ENCODE measurements at places on chromosomes 2 and 18. TPM values are rescaled to one million over a fixed set of nuclear protein-coding genes. Genes with fewer than 3 reads are reported as not detected.
A peak's percentile ranks its signal among the peaks of the same experiment; 100 is the strongest.

GRCh38 chr18:30969670-30970170 is 72.8 kb downstream of the DSC3 start:
- H3K4me1 ChIP-seq, result no peaks in the 10 kb centered on the region
- no peak overlapping the region for H3K27ac ChIP-seq
- DNase-seq, result no peak
- no peaks in the 10 kb centered on the region for H3K36me3 ChIP-seq

MFF gene
- total RNA-seq, result 106 TPM

DNA sequence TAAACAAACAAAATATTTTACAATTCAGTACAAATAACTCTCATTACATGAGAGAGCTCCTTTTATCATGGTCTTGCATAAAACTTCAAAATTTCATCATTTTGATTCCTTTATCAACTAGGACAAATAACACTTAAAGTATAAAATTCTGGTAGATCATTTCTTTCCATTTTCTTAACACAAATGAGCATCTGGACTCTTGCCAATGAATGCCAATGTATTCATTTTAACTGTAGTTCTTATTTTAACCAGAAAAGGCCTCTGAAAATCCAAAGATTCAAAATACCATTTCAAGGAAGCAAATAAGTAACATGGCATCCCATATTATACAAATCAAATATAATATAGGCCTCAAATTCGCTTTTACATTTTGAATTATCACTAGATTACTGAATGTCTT is 13.8 kb upstream of the POU3F3 start:
- no peak overlapping the region for H3K27ac ChIP-seq
- H3K4me1 ChIP-seq, result peaks cover 4% of the 10 kb centered on the region
- peaks cover 13% of the 10 kb centered on the region for H3K27me3 ChIP-seq
- DNase-seq, result no peak

GRCh38 chr2:162839419-162839818 is 852 bp upstream of the KCNH7 start:
- peak overlapping the region; percentile 94 for H3K4me3 ChIP-seq
- DNase-seq, result peak; percentile 19
- H3K36me3 ChIP-seq, result no peaks in the 10 kb centered on the region
- H3K27me3 ChIP-seq, result peaks cover 1% of the 10 kb centered on the region
- H3K4me1 ChIP-seq, result peaks cover 16% of the 10 kb centered on the region

GRCh38 chr2:121266543-121267106 is 18.4 kb downstream of the TFCP2L1 start:
- H3K27ac ChIP-seq, result no peak overlapping the region
- H3K36me3 ChIP-seq, result no peaks in the 10 kb centered on the region
- H3K4me3 ChIP-seq, result no peak overlapping the region
- DNase-seq, result no peak

DNA sequence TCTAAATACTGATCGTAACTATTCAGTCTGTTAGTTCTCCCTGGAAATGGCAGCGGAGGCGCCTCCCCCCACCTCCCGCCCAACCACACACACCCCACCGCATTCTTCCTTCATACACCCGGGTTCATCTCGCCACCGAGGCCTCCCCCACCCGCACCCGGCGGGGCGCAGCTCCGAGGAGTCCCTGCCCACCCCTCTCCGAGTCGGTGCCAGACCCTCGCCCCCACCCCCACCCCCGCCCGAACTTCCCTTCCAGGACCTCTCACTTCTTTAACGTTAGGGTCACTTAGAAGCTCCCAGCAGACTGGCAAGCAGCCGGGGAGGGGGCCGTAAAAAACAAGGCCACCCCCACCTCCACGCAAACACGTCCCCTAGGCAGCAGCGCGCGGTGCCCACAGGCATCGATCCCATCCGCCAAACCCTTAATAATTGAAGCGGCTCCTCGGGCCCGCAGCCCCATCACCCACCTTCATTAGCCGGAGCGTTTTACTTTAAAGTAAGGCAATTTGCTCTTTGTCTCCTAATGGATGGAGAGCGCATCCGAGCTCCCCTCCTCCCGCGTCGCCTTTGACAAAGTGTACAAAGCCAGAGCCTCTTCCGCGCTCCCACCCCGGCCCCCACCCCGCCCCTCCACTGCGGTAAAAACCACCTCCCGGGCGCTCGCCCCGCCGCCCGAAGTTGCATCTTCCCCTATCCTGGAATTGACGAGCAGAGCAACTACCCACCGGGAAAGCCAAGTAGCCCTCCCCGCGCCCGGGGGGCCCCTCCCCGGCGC is 624 bp downstream of the ZNF516 start:
- peaks cover 38% of the 10 kb centered on the region for H3K27me3 ChIP-seq
- H3K4me1 ChIP-seq, result peaks cover 37% of the 10 kb centered on the region
- peaks cover 10% of the 10 kb centered on the region for H3K36me3 ChIP-seq
- peak overlapping the region; percentile 97 for H3K27ac ChIP-seq
- DNase-seq, result peak; percentile 52

- DNase-seq, result no peak
- H3K4me1 ChIP-seq, result peaks cover 6% of the 10 kb centered on the region
- no peaks in the 10 kb centered on the region for H3K36me3 ChIP-seq
- no peak overlapping the region for H3K27ac ChIP-seq
Measured at GRCh38 chr2:162257425-162257824, 14.2 kb upstream of the FAP start.

GRCh38 chr2:65605743-65606058 is 173.3 kb upstream of the SPRED2 start:
- no peaks in the 10 kb centered on the region for H3K27me3 ChIP-seq
- H3K4me1 ChIP-seq, result peaks cover 8% of the 10 kb centered on the region
- H3K36me3 ChIP-seq, result no peaks in the 10 kb centered on the region
- H3K27ac ChIP-seq, result no peak overlapping the region

DNA sequence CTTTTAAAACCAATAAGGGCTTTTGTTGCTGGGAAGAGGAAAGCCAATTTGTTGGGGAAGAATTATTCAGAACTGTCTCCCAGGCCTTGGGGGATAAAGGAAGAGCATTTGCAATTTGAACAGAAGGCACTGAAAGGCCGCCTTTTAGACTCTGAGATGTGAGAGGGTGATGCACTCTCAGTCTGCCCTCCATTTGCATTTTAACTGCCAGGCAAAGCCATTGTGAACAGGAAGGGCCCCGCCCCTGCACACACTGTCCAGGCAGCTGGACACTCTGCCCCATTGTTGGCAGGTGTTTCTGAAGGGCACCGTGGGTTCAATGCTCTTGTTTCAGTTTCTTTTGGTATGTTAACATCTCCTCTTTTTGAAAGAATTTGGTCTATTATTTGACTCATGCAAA is 169.5 kb upstream of the COPS8 start:
- no peak for DNase-seq
- H3K27ac ChIP-seq, result no peak overlapping the region
- no peak overlapping the region for H3K4me3 ChIP-seq
- H3K4me1 ChIP-seq, result peaks cover 12% of the 10 kb centered on the region

DNA sequence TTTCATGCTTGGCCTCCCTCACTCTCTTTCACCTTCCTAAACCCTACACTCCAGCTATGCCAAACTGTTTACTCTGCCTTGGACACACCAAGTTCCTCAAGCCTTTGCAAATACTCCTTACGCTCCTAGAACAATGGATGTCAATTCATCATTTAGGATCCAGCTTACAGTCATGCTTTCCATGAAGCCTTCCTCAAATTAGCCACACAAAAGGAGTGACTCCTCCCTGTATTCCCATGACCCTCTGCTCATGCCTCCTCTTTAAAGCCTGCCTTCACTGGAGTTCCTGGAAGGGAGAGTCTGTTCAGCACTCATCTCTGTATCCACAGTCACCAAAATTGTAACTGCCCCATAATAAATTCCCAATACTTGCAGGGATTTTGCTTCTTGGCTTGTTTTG is 721 bp upstream of the EHD3 start:
- DNase-seq, result no peak
- peaks cover 6% of the 10 kb centered on the region for H3K27me3 ChIP-seq
- H3K27ac ChIP-seq, result no peak overlapping the region
- H3K4me1 ChIP-seq, result no peaks in the 10 kb centered on the region
- H3K36me3 ChIP-seq, result no peaks in the 10 kb centered on the region

DNA sequence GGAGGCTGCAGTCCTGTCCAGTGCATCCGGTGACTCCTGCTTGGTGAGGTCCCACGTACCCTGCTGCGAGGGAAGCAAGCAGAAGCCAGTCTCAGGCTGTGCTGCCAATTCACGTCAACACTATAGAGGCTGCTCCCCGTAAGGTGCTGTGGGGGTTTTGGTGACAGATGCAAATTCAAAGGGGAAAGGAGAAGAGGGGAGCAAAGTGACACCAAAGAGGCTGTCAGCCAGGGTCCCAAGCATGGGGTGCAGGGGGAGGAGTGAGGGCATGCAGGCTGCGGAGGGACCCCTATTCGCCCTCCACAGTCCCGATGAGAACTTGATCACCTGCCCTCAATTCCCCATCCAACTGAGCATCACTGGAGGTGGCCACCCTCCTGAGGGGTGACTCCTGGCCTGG is 179.4 kb upstream of the HS6ST1 start:
- H3K4me3 ChIP-seq, result no peak overlapping the region
- H3K27me3 ChIP-seq, result peaks cover 8% of the 10 kb centered on the region
- H3K27ac ChIP-seq, result no peak overlapping the region
- no peaks in the 10 kb centered on the region for H3K4me1 ChIP-seq
- no peaks in the 10 kb centered on the region for H3K36me3 ChIP-seq

DNA sequence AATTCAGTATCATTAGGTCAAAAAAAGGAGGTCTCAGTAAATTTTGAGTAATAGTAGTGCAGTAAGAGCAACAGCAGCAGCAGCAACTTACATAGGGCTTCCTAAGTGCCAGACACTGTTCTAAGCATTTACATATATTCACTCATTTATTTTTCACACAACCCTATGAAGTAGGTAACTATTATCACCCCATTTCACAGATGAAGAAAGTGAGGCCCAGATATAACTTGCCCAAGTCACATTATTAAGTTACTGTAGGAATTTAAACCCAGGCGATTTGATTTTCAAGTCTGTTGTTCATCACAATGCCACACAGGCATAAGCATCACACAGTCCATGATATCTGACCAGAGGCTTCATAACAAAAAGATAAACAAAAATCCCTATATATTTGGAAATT is 90.2 kb upstream of the DTNB start:
- H3K4me3 ChIP-seq, result no peak overlapping the region
- no peak overlapping the region for H3K27ac ChIP-seq
- peaks cover 4% of the 10 kb centered on the region for H3K36me3 ChIP-seq
- no peaks in the 10 kb centered on the region for H3K27me3 ChIP-seq
- peaks cover 3% of the 10 kb centered on the region for H3K4me1 ChIP-seq
- DNase-seq, result no peak

DNA sequence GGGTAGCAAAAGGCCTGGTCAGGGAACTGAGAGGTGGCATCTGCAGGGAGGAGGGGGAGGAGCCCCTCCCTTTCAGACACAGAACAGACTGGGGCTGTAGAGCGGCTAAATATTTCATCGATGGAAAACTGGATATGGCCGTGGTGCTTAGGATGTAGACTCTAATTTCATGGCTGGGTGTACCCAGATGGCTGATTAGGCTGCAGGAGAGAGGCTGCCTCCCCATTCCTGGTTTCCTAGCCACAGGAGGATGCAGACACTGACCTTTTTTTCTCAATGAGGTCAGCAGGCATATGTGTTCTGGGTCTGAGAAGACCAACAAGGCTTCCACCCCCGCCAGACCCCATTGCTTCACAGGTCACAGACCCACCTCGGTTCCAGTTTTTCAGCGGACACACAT is 79.3 kb upstream of the STPG4 start:
- H3K27me3 ChIP-seq, result no peaks in the 10 kb centered on the region
- no peak for DNase-seq
- no peaks in the 10 kb centered on the region for H3K36me3 ChIP-seq

GRCh38 chr2:218129458-218130135 is 3.8 kb downstream of the CXCR2 start:
- peaks cover 16% of the 10 kb centered on the region for H3K4me1 ChIP-seq
- no peak overlapping the region for H3K27ac ChIP-seq
- no peak for DNase-seq
- H3K36me3 ChIP-seq, result no peaks in the 10 kb centered on the region
- H3K4me3 ChIP-seq, result no peak overlapping the region
- peaks cover 6% of the 10 kb centered on the region for H3K27me3 ChIP-seq

DNA sequence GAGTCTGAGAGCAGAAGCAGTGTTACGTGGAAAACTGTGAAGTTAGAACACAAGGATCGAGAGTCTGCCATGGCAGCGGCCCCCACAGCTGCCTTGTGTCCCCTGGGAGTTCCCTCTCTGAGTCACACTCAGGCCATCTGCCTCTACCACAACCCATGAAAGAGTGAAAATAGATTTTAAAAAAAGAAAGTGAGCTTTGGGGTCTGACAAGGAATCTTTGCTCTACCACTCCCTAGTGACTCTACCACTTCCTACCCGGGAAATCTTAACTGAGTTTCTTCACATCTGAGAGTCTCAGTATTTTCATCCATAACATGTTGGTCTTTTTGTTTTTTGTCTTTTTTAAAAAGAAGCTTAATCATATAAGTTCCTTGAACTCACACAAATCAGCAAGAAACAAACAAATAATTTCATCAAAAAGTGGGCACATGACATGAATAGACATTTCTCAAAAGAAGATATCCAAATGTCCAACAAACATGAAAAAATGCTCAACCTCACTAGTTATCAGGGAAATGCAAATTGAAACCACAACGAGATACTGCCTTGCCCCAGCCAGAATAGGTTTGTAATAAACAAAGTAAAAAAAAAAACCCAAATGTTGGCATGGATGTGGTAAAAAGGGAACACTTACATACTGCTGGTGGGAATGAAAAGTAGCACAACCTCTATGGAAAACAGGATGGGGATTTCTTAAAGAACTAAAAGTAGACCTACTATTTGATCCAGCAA is 2.4 kb upstream of the MSGN1 start:
- H3K27ac ChIP-seq, result no peak overlapping the region
- no peak overlapping the region for H3K4me3 ChIP-seq
- H3K27me3 ChIP-seq, result no peaks in the 10 kb centered on the region
- H3K4me1 ChIP-seq, result no peaks in the 10 kb centered on the region

- H3K36me3 ChIP-seq, result no peaks in the 10 kb centered on the region
- no peak for DNase-seq
- no peak overlapping the region for H3K27ac ChIP-seq
- no peak overlapping the region for H3K4me3 ChIP-seq
- H3K4me1 ChIP-seq, result no peaks in the 10 kb centered on the region
Measured at GRCh38 chr2:180819106-180819505, 161.3 kb upstream of the UBE2E3 start.

GRCh38 chr2:141038341-141038740 is 1092.5 kb downstream of the LRP1B start:
- no peaks in the 10 kb centered on the region for H3K36me3 ChIP-seq
- DNase-seq, result no peak
- H3K4me3 ChIP-seq, result no peak overlapping the region
- no peak overlapping the region for H3K27ac ChIP-seq

DNA sequence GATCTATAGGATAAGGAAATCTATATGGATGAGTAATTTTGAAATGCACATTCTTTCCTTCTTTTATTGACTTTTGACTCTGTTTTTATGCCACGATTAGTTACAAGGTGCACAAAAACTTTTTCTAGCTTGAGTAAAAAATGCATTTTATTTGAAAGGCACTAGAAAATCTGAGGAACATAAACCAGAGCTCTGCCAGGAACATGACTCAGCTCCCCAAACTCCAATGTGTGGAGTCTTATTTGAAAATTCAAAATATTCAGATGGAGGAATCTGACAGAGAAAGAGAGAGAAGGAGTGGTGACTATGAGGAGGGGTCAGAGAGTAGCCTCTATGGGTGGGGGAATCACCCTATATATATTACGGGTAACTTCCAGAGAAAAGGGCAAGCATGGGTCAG is 231.0 kb downstream of the DCC start:
- no peaks in the 10 kb centered on the region for H3K36me3 ChIP-seq
- H3K27me3 ChIP-seq, result no peaks in the 10 kb centered on the region
- no peak overlapping the region for H3K4me3 ChIP-seq
- no peak for DNase-seq
- H3K4me1 ChIP-seq, result no peaks in the 10 kb centered on the region
- no peak overlapping the region for H3K27ac ChIP-seq

GRCh38 chr2:61604433-61604832 is 66.3 kb upstream of the XPO1 start:
- H3K36me3 ChIP-seq, result no peaks in the 10 kb centered on the region
- no peaks in the 10 kb centered on the region for H3K27me3 ChIP-seq
- DNase-seq, result no peak
- H3K27ac ChIP-seq, result no peak overlapping the region

CXCR1 gene
- total RNA-seq, result not detected

Data from endothelial cell (in vitro differentiated cells).